ENCODE measurements at places on chromosomes 4 and X.

DNA sequence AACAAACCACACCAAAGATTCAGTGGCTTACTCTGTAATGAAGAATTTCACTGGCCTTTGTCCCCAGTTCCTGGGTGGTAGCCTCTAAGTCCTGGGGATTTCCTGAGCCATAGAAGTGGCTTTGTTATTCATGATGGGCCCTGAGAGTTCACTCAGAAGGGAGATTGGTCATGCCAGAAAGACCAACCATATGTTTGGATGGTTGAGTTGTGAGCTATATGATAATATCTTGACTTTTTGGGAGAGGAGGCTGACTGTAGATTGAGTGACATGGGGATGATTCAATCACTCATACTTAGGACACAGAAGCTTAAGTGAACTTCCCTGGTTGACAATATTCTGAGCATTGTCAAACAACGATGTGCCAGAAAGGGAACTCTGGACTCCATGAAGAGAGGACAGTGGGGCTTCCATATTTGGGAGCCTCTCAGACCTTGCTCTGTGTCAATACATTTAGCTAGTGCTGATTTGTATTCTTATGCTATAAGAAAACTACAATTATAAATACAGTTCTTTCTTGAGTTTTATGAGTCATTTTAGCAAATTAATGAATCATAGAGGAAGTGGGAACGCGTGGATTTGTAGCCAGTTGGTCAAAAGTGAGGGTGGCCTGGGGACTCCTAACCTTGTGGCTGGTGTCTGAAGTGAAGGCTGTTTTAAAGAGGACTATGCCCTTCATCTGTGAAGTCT lies 392.0 kb downstream of the GBA3 start:
- DNase-seq: peak; percentile 4

DNA sequence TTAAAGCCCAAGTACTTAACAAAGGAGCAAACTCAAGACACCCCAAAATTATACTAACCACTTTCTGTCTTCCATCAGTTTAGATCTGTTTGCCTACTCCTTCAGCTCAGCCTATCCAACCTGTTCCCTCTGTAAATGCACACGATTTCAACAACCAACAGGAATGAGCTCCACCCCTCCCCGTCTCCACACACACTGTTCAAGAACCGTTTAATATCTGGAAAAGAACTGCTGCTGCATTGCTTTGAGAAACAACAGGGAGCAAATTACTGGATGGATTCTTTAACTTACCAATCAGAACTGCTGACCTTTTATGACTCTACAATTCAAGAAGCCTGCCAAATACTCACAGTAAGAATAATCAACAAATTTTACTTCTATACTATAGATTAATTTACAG lies 87.0 kb downstream of the FBXW7 start:
- no peak for DNase-seq

DNA sequence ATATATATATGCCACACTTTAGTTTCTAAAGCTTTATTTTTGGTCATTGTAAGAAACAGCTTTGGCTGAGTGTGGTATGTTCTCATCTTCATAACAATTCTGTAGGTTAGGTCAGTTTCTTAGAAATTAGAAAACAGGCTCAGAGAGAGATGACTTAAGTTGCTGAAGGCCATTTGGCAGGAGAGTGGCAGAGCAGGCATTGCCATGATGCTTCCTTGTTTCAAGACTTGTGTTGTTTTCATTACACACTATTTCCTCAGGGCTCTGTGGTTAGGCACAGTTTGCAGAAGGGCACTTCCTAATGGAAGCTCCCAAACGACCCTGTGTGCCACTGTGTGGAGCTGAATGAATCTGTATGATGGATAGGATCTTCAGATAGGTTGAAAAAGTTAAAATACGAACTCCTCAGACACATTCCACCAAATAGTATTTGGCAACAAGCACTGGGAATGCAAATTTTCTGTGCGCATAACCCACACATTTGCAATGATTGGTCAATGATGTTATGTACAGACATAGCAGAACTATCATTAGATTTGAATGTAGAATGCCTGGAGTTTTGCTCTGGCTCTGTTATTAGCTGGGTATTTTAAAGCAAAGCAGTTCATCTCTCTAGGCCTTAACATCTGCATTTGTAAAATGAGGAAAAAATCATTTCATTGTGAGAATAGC lies 274.3 kb upstream of the HS3ST1 start:
- no peak for DNase-seq

DNA sequence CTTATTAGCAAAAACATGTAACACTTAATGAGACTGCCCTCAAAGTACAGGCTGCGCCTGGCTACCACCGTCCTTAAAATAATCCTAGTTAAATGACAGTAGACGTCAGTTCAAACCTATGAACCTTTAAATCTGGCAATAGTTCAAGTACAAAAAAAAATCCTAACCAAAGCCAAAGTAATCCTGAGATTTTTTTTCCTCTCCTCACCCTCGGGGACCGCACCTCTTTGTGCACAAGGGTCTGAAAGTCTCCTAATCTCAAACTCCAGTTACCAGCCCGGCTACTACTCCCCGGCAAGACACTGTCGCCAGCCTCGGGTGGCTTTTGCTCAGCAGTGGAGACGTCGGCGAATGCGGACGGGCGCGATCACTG lies 439 bp downstream of the SEC31A start:
- no peak for DNase-seq

DNA sequence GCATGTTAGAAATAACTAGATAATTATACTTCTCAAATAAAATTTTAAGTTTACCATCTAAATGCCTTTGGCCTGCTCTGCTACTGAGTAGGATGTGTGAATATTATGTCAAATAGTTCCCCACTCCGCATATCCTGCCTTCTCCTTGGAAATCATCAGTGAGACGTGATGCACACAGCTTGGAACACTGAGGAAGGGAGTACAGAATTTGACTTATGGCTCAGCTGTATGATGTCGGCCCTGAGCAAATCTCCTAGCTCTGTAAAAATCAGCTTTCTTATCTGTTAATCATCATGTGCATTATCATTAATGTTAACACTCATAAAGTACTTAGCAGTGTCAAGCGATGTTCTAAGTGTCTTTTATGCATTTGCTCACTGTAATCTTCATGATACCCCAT lies 241.0 kb upstream of the ANKRD50 start:
- DNase-seq: no peak

DNA sequence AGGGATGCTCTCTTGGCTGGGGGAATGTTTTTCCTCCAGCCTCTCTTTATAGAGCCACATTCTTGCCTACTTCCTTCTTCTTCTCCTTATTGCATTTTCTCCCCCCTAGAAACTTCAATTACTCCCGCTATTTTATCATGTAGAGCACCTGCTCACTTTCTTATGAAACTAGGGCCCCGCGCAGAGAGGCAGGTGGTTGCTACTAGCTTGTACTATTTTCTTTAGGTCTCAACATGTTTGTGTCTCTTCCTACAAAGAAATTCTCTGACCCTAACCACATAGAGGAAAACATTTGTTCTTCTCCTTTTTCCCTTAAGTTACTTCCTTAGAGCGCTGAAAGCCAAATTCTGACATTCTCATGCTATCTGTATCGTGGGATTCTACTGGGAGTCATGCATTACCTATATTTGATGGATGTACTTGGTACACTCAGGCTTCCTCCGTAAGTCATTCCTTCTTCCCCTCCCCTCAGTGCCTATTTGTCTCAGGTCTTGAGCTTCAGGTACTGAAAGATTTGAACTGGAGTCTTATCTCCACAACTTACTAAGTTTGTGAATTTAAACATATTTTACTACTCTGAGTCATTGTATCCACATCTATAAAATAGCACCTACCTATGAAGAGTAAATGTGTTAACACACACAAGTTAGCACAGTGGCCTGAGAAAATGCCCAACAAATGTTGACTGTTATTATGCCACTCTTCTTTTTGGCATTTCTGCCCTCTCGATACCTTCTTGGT lies 159.1 kb upstream of the LEF1 start:
- no peak for DNase-seq
